ENCODE measurements at places on chromosomes 16 and 17.
A peak's percentile ranks its signal among the peaks of the same experiment; 100 is the strongest.

DNA sequence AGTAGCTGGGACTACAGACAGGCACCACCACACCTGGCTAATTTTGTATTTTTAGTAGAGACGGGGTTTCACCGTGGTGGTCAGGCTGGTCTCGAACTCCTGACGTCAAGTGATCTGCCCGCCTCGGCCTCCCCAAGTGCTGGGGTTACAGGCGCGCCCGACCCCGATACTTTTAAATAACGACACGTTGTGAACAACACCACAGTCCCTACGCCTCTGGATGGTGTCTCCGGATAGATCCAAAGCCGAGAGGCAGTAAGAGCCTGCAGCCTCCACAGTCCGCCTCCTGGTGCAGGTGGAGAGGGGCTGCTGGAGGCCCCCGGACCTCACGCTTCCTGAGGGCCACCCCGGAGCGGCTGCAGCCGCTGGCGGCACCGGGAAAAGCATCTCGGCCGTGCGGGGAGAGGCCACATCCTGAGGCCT lies 741 bp upstream of the TLCD3A start:
- no peak for DNase-seq

DNA sequence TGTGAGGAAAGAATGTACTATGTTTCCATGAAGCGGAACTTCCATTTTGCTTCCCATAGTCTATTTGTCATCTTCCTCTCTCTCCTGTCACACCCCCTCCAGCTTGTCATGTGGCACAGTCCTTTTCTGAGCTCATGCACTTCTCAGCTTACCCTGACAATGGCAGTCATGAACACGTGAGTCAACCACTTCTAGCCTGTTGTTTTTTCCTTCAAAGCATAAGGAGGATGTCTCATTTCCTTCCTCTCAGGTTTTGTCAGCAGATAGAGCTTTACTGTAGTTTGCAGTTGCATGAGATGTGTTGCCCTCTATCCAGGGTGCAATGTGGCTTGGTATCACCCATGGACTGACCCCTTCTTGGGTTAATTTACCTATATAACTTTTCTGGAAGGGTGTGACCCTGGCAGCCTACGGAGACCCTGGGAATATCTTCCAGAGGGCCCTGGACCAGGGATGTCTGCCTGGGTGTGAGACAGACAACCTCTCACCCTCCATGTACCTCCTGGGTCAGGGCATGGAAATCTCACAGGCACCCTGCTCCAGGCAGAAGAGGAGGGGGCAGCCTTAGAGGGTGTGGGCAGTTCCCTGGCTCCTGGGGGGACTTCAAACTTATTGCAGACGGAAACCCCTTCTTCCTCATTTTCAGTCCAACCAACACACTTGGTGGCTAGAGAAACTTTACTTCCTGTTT lies 4.0 kb upstream of the ZNF267 start:
- no peak for DNase-seq

GRCh38 chr16:67537270-67537635 lies 8.6 kb downstream of the RIPOR1 start:
- no peak for DNase-seq

DNA sequence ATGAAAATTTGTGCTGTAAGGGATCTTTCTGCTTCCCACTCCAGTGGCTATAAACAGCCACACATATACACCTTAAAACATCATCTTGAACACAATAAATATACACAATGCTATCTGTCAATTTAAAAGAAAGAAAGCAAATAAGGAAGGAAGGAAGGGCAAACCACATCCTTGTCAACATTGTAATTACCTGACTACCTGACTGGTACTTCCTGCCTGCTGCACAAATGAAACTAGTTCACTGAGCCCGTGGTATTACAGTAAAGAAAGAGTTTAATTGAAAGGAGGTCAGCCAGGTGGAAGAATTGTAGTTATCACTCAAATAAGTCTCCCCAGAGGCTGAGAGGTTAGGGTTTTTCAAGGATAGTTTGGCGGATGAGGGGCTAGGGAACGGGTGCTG lies 344.4 kb upstream of the ASIC2 start:
- DNase-seq = no peak

DNA sequence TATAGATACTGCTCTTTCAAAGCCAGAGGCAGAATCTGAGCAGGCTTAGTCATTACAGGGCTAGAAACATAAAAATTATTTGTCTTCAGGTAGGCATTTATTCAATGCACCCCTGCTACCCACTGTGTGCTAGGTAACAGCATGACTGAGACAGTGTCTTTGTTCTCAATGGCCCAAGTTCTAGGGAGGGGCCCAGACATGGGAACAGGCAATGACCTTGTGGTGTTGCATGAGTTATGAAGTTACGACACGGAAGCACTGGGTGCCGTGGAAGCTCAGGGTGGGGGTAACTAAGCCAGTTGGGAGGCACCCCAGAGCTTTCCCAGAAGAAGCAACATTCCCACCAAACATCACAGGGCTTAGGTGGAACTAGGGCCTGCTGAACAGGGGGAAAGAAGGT lies 87.0 kb downstream of the CPPED1 start:
- no peak for DNase-seq

- DNase-seq = no peak
These were observed 25.0 kb upstream of the NGFR start for GRCh38 chr17:49469831-49470810.

GRCh38 chr17:43591779-43592562 lies 45.8 kb upstream of the ETV4 start:
- DNase-seq = no peak

- DNase-seq = no peak
These were observed 47.1 kb downstream of the ABAT start for GRCh38 chr16:8721336-8722024.

GRCh38 chr17:62708587-62708986 lies 81.1 kb downstream of the MRC2 start:
- DNase-seq = no peak

DNA sequence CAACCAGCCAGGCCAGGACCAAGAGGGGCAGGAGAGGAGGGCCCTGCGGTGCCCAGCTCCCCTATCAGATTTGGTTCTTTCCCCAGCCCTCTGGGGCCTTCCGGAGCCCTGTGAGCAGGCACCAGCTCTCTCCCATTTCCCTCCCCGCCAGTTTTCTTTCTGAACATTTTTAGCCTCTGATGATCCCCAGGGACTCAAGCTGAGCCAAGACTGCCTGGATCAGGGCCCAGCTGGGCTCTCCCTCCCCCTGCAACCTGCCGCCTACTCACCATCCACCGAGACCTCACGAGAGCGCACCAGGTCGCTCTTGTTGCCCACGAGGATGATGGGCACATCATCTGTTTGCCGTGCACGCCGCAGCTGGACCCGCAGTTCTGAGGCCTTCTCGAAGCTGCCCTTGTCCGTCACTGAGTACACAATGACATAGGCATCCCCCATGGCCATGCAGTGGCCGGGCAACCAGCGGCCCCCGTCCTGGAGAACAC lies 2.0 kb downstream of the RRAD start:
- DNase-seq = no peak

DNA sequence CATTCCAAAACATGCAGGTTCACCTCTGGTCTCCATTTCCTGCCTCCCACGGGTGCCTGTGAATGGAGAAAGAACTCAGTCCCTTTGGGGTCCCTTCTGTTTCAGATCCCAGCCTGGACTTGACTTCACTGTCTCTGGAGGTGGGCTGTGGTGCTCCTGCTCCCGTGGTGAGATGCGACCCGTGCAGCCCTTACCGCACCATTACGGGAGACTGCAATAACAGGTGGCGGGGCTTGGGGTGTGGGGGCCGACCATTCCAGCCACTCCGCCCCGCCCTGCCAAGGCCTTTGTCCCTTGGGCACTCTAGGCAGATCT lies 10.5 kb downstream of the LPO start:
- DNase-seq = no peak

GRCh38 chr17:48194097-48194550 lies 86.6 kb downstream of the SNX11 start:
- DNase-seq = no peak

- no peak for DNase-seq
These were observed 25.9 kb upstream of the FOXJ1 start for GRCh38 chr17:76166906-76167305.

GRCh38 chr17:1606352-1606985 lies 22.2 kb downstream of the SLC43A2 start:
- no peak for DNase-seq

DNA sequence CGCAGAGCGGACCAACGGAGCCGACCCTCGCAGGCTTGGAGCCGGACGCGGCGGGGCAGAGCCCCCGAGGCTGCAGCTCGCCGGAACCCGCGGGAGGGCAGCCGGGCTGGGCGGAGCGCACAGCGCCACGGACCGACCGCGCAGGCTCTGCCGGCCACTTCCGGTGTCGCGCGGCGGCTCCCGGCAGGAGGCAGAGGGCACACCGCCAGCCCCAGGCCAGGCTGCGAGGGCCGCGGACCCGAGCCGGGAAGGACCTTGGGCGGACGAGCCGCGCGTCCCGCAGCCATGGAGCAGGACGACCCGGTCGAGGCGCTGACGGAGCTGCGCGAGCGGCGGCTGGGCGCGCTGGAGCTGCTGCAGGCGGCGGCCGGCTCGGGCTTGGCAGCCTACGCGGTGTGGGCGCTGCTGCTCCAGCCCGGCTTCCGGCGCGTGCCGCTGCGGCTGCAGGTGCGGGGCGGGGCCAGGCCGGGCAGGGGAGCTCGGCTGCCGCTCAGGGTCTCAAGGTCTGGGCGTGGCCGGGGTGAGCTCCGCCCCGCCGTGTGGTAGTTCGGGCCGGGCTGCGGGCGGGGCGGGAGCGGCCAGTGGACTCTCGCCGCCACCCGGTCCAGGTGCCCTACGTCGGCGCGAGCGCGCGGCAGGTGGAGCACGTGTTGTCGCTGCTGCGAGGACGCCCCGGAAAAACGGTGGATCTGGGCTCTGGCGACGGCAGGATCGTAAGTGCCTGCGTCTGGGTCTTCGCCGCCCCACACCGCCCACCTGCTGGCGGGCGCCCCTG lies at the start of gene ANTKMT:
Gene ANTKMT (plus strand): TSS at position 157 of the 775 bp plus-strand sequence. CDS start 129 bp downstream, at position 286.
- peak; percentile 57 for DNase-seq

GRCh38 chr16:23014592-23014991 lies 134.7 kb downstream of the USP31 start:
- no peak for DNase-seq

DNA sequence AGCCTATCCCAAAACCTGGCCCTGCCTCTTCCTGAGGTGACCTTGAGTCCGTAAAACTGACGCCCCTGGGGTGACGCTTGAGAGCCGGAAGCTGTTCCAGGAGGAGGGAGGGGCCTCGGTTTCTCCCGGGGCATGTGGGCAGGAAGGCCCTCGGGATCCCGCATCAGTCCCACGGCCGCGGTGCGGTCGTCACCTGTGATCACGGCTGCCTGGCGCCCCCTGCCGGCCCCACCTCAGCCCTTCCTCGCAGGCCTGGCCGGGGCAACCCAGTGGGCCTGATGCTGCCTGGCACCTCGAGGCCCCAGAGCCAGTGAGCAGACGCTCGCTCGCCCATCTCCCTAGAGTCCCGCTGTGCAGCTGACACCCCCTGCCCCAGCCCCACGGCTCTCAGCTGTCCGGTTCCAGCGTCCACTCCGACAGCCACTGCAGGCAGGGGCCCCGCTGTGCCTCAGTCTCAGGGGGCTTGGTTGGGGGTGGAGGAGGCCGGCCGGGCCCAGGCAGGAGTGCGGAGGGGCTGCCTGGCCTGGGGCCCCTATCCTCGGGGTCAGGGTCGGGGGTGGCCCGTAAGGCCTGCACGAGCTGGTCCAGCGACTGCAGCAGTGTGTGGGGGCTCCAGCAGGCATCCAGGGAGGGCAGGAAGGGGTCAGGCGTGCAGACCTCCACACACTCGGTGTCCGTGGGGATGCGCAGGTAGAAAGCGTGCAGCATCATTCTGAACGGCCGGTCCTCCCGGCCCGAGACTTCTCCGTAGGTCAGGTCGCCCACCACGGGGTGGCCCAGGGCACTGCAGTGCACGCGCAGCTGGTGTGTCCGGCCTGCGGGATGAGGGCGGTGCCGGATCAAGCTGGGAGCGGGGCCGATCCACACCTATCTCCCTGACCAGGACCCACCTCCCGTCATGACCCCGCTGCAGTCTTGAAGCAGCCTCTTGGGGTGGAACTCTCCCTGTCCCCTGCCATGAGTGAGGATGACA lies 2.3 kb downstream of the RPUSD1 start:
- DNase-seq = peak; percentile 54

DNA sequence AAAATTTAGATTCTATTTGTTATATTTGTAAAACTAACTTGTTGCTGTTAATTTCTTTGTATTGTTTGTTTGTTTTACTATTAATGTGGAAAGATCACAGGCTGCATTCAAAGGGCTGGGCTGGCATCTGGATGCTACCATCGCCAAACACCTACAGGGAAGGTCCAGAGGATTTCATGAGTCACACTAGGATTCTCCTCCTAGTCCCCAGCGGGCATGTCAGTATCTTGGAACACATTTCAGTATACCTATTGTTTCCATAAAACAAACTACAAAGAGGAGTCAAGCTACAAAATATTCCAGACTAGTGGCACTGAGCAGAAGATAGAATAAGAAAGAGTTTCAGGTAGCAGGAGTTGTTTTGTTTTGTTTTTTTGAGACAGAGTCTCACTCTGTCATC lies 55.3 kb downstream of the NOG start:
- no peak for DNase-seq

GRCh38 chr16:81397058-81397878 lies 47.3 kb upstream of the CMIP start:
- no peak for DNase-seq

- no peak for DNase-seq
These were observed 612.3 kb upstream of the EEF2KMT start for GRCh38 chr16:5709889-5710288.

- no peak for DNase-seq
These were observed 12.1 kb downstream of the ITGA3 start for GRCh38 chr17:50067996-50068395.

GRCh38 chr16:13697568-13697967 lies 222.4 kb upstream of the ERCC4 start:
- no peak for DNase-seq

DNA sequence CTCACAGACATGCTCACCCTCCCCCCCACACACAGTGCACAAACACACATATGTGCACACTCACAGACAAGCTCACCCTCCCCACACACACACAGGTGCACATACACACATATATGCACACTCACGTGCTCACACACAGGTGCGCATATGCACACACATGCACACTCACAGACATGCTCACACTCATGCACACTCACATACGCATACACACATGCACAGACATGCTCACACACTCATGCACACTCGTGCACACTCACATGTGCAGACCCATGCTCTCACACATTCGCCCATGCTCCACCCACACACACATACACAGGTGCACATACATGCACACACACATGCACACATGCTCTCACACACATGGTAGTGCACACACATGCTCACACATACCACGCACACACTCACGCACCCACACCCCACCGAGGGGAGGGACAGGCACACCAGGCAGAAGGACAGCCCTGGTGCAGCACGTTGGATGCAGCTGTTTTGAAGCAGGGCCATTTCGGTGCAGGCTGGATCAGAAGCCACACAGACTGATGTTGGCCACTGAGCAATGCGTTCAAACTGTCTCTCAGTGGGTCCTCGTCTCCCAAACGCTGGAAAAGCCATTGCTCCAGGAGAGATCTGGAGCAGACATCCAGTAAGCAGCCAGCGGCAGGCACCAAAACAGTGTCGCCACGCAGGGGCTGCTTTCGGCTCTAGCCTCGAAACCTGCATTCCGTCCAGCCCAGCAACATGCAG lies 86.2 kb upstream of the ZNF469 start:
- no peak for DNase-seq
